GM23248 (cell line): ENCODE measurements at places on chromosomes 5 and 9.

DNA sequence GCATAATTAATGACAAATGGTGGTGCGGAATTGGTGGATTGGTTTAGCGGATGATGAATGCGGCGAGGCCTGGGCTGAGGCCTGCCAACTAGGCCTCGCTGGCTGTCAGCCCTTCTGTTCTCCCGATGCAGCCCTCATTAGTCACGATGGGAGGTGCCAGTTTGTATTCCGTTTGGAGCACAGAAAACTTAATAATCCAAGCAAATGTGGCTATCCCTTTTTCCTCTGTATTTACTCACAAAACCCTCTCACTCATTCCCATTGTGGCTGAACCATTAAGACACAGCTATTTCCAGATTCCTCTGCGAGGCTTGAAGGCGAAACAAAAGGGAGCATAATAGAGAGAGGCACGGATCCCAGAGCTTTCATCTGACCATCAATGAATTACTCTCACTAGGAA is 114.3 kb downstream of the MVB12B start:
- DNase-seq = peak; percentile 94

GRCh38 chr9:136054798-136055714 is 40.0 kb downstream of the NACC2 start:
- DNase-seq = no peak

- peak; percentile 20 for DNase-seq
Observed at GRCh38 chr5:116575326-116576052, 866 bp upstream of the SEMA6A start.

DNA sequence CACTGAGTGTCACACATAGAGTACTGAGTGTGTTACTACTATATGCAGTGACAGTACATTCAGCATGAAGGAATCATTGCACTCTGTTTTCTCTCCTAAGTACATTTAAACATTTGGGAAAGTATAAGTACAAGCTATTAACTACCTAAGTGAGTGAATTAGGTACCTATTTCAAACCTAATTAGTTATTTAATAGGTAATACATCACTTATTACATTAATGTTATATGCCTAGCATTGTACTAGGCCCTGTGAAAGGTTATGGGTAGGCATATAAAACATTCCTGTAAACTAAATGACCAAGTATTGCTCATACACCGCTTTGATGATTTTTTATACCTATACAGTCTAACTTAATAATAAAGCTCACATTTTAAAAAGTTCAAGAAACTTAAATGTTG is 25.7 kb upstream of the PPP3R2 start:
- DNase-seq = no peak

DNA sequence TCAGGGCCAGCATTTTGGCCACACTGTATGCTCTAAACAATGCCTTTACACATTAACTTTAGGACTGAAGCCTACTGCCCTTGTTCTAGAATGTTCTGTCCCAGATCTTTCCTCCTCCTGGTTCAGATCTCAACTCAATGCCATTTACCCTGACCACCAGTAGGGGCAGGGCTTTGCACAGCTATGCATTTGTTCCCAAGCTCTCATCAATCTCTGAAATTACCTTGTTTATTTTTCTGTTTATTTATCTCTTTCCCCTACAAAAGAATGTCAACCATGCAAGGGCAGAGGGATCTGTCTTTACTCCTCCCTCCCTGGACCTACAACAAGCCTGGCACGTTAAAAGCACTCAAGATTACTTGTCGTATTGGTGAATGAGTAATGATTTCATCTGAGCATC is 612.9 kb downstream of the BNC2 start:
- peak; percentile 49 for DNase-seq

- peak; percentile 3 for DNase-seq
Observed at GRCh38 chr5:111017731-111018130, 53.8 kb upstream of the TSLP start.

GRCh38 chr9:22035591-22036011 is 26.5 kb upstream of the CDKN2B start:
- peak; percentile 12 for DNase-seq
